MCF 10A (cell line): ENCODE measurements at places on chromosomes 7 and 10. TPM values are rescaled to one million over a fixed set of nuclear protein-coding genes. Genes with fewer than 3 reads are reported as not detected.
A peak's percentile ranks its signal among the peaks of the same experiment; 100 is the strongest.

DNA sequence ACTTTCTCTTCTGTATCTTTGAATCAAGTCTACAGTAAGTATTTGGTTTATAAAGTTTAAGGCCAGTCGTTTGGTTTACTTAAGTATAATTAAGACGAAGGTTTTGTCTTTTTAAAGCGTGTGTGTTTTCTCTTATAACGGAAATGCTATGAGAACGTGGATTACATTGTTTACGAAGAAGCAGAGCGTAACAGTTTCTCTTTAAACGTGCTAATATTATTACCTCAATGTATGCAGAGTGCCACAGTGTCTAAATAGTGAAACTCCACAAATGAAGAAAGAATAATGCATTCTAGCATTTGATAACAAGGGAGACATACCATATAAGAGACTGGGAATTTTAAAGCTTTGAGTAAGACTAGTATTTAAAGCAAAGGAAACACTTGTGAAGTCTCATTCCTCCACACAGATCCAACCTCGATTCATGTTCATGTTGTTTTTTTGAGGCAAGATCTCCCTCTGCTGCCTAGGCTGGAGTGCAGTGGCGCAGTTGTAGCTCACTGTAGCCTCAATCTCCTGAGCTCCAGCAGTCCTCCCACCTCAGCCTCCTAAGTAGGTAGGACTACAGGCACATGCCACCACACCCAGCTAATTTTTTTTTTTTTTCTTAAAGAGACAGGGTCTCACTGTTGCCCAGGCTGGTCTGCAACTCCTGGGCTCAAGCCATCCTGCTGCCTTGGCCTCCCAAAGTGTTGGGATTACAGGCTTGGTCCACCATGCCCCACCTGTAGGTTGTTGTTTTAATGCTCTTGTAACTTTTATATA lies 75.1 kb downstream of the ANKRD61 start:
- DNase-seq, result peak; percentile 67

GRCh38 chr10:105793071-105793470 lies 1152.0 kb downstream of the SORCS3 start:
- DNase-seq, result peak; percentile 71

DNA sequence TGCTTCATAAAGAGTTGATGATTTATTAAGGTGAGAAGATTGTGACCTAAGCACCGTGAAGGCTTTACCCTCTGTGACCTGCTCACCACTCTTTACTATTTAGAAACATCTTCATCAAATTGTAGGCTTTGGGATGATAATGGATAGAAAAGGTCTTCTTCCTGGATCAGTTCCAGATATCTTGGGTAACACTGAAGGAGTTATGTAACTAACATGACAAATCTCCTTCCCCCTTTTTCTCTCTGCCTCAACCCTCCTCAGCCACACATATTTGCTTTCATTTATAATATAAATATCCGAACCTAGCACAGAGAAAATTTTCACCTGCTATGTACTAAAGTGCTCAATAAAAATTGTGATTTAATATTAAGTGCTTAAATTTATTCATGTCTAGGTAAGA lies 151.5 kb downstream of the FRMD4A start:
- DNase-seq, result no peak

GRCh38 chr10:132510174-132510611 lies 27.4 kb upstream of the INPP5A start:
- no peak for DNase-seq

DNA sequence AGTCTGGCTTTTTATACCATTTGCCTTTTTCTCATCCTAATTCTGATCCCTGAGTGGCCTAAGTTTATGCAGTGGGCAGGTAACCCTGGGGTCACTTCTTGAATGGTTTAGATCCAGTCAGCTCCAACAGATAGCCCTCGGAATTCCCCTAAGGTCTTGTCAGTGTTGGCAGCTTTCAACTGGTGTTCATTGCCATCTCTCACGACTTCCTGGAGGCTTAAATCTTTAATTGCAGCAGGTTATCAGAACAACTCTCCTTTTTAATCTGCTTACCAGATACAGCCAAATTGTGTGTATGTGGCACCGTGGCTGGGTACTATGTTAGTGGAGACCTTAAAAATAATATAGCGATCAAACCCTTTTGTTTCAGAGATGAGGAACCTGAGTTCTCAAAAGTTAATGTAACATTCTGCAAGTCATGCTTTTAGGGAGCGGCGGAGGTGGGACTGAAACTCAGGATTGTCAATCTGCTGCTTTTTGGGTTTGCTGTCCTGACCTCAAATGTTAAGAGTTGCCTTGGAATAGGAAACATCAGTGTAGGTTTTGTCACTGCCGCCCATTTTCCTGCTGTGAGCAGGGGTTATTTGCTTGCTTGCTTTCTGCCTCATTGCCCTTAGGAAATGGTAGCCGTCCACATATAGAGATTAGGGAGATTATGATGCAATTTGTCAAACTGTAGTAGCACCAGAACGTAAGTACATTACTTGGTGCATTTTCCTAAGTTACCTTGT lies 818 bp downstream of the DLD start:
- peak; percentile 10 for DNase-seq

DNA sequence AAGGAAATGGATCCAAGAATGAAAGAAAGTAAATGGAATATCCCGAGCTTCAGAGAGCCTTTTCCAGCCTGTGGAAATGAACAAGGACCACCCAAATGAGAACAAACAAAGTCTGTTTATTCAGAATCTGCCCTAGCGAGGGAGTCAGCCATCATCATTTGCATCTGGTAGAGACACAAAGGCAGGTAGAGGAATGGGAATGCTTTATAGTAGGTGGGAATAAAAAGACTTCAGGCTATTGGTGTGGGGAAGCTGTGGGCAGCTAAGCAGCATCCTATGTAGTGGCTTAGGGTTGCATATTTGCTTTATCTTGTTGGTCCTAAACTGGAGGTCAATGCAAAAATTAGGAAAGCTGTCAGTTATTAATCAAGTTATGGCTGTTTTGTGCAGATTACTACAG lies 9.2 kb upstream of the MRLN start:
- no peak for DNase-seq

DNA sequence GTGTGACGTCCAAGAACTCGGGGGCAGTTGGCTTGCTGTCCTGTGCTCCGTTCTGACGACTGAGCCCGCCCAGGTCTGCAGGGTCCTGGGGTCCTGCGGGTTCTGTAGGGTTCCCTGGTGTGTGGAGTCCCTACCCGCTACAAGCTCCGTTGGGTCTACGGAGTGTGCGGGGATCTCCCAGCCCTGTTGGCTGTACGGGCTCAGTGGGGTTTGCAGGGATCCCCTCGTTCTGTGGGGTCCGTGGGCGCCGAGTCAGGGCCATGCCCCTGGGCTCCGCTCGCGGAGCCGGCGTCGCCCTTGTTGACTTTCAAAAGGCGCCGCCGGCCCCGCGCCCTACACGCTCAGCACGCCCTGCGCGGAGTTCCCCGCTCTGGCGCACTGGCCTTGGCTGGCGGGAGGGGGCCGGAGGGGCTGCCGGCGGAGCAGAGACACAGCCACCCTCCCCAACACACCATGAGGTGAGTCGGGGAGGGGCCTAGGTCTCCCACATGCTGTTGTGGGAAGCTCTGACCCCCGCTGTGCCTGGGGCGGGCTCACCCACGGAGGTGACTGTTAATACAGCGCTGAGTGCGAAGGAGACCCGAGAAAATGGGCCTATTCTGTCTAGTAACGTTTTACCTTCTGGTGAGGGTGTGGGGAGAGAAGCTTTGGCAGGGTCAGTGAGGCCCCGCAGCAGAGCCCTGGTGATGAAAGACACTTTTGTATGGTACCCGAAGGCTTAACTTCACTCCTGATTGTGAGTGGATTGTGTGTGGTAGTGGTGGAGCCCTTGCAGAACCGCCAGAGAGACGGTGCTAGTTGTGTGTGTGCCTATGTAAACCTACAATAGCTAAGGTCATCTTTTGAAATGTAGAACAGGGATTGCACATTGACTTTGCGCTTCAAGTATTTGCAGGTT lies 8.1 kb downstream of the TASOR2 start:
- DNase-seq, result peak; percentile 34

- peak; percentile 22 for DNase-seq
Observed at GRCh38 chr10:121284936-121285335, 313.3 kb downstream of the FGFR2 start.

DNA sequence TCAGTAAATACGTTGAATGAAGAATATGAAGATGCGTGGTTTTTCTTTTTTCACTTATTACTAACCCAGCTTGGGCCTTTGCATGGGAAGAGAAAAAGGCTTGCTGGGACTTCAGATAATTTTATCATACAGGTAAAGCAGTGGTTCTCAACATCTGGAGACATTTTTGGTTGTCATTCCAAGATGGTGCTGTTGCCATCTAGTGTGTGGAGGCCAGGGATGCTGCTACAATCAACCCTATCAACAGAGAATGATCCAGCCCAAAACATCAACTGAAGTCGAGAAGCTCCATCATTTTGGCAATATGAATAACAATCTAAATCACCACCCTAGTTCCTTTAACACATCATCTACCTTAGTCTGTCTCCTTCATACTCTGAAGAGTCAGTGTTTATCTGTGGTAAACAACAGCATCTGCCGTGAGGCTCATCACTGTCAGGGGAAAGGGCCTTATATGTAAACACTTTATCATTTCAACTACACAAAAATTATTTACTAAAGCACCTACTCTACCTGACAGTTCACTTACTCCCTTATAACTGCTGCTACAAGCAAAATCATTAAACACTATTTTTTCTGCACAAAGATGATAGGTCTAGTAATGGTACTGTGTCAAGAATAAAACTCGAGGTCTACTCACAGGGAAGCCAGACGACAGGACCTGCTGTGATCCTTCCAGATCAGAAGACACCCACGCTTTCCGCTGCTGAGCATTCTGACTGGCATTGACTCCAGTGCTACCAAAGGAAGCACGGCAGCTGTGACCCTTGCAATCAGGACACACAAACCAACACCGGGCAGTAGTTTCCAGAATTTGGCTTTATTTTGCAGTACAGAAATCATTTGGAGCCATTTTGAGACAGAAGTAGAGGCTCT lies 48.6 kb downstream of the GDI2 start:
- DNase-seq, result no peak

DNA sequence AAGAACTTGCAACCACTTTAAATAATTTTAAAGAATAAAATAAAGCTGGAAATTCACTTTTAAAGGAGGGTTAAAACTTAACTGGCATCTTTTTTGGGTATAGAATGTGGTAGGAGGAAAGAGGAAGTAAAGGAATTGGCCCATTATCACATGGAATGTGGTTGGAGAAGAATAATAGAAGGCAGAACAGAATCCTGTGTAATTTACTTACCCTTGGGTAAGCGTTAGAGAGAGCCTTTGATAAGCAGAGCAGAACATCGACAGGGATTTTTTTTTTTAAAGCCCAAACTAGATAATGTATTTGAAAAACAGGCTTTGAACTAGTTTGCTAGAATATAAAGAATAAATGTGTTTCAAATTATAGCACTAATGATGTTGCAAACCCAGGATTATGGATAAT lies 199.8 kb upstream of the KIAA1217 start:
- DNase-seq, result no peak

GRCh38 chr7:29288181-29289091 lies 93.9 kb downstream of the CHN2 start:
- DNase-seq, result no peak

DNA sequence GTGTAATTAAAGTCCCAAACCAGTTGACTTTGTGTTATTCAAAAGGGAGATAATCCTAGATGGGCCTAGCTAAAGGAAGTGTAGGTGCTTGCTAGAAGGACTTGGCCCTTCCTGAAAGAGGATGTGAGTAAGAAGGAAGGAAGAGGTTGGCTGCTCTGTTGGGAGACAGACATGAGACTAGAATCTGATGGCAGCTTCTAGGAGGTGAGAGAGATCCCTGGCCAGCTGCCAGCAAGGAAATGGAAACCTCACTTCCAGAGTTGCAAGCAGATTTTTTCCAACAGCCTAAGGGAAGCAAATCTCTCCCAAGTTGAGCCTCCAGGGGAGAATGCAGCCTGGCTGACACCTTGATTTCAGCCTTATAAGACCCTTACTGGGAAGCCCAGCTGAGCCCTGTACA lies 368.4 kb upstream of the ZMIZ1 start:
- DNase-seq, result peak; percentile 35

- DNase-seq, result no peak
Observed at GRCh38 chr10:123402656-123403055, 248.5 kb downstream of the BUB3 start.

DNA sequence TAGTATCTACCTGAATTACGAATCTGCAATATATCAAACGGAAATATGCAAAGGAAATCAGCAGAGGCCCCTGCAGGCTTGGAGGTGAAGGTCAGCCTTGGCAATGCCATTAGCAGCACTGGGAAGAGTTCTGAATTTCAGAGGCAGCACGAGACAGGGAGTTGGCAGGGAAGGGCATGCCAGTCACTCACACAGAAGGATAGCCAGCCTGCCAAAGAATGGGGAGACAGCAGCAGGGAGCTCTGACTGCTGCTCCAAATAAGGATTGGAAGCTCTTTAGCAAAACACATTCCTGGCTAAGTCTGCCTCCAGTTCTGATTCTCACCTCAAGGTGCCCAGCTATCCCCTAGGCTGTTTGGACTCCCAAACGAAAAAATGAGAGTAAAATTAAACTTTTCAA lies 188.0 kb downstream of the PDE1C start:
- DNase-seq, result peak; percentile 58

DNA sequence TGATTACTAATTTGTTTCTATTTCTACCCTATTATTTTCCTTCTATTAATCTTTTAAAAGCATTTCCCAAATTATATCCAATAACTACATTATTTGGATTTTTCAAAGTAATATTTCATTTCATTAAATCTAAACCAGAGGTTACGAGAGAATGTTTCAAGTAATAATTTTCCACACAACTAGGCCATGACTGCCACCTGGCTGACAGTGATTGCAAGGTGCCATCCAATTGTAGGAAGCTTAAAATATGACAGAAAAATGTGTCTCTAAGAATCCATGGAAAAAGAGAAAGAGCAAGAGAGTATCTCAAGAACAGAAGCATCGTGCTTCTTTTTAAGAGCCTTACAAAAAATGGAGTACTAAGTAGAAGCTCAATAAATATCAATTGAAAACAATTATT lies 48.7 kb downstream of the TPK1 start:
- peak; percentile 29 for DNase-seq

GRCh38 chr10:14918964-14919363 lies 34.9 kb downstream of the DCLRE1C start:
- DNase-seq, result no peak

DNA sequence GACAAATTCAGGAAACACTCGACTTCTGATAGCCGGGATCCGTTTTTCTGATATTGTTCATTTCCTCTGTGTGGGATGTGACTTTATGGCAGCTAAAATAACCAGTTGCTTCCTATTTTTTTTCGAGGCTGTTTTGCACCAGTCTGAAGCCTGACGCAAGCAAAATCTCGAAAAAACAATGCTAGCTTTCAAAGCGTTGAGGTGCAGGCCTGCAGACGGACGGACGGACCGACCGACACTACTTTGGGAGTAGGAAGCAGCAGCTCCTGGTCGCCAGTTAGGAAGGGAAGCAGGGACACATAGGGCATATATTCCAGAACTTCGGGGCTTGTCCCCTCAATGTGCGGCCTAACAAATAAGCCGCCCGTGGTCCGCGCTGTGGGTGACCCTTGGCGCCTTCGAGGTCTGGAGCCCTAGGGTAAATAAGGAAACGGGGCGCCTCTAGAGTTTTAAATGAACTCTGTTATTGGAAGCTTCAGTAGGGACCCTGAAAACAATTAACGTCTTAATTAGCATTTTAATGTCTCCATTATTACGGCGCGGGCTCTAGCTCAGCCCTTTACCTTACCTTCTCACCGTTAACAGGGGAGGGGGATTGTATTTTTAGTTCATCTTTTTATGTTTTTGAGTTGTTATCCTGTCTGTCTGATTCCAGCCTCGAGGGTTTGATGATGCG lies 1.3 kb downstream of the HHEX start:
- no peak for DNase-seq

- DNase-seq, result no peak
Observed at GRCh38 chr7:133295484-133295883, 42.6 kb downstream of the EXOC4 start.

Gene OR2A42
- not detected in 2 replicates for total RNA-seq

Gene MOSPD3
- 5.2 and 7.4 TPM in 2 replicates for total RNA-seq

Gene PKD2L1
- not detected in 2 replicates for total RNA-seq

Gene PNLIPRP3
- total RNA-seq, result 7.6 and 9.5 TPM in 2 replicates

Gene SVOPL
- not detected in 2 replicates for total RNA-seq

Gene UCN3
- not detected in 2 replicates for total RNA-seq
